ENCODE measurements at places on chromosomes 11 and 22.

DNA sequence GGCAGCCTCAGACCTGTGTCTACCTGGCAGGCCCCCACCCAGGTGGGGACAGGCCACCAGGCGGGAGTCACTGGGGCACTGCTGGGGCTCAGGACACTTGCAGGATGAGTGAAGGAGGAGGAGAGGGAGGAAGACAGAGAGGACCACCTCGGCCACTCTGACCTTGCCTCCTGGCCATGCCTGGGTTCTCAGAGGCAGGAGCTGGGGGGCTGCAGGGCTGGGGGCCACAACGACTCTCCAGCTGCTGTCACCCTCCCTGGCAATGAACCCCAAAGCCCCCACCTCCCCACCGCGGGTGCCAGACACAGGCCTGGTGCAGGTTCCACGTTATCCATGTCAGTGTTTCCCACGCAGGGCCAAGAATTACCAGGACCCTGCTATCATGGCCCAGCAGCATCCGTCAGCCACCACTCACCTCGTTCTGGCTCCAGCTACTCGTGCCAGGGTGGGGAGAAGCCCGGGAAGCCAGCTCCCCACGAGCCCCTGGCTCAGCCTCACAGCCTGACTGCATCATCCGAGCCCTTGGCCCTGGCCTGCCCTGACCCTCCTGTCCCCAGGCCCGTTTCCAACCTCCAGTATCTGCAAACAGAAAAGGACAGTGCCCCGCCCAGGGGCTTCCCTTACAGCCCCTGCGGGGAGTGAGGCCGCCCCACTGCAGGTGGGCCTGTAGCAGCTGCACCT lies 62.4 kb downstream of the BRD1 start:
- DNase-seq = no peak

DNA sequence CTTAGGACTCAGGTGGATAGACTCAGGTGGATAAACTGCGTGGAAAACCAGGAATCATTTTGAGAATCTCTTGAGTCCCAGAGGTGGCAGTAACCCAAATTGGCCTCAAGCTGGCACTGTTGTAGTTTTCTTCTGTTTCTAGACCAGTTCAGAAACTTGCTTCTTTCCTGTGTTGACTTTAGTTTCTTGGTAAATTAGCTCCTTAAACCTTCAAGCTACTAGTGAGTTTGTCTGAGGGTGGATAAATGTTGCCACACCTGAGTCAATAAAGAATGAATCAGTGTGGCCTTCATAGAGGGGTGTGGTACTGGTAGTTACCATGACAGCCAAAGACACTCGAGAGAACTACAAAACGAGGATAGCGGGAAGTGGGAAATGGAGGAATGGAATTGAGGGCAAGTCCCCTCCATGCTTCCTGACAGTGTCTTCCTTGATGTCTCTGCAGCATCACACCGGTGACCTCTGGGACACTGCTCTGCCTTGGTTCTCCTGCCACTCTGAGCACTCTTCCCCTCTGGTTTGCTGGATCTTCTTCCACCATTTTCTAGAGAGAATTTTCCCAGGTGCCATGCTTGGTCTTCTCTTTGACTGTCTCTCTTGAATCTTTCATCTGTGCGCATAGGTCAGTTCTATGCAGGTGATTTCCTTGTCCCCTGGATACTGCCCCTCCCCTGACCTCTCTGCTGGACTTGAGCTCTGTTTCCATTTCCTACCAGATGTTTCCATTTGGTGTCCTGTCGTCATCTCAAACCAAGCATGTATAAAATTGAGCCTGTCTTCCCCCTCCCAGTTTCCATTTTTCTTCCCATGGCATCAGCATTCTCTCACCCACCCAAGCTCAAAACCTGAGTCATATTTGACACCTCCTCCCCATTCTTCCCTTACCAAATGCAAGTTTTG lies 7.2 kb downstream of the POLD4 start:
- peak; percentile 37 for DNase-seq

GRCh38 chr22:22697377-22698117 lies 53.1 kb downstream of the GGTLC2 start:
- DNase-seq = no peak

DNA sequence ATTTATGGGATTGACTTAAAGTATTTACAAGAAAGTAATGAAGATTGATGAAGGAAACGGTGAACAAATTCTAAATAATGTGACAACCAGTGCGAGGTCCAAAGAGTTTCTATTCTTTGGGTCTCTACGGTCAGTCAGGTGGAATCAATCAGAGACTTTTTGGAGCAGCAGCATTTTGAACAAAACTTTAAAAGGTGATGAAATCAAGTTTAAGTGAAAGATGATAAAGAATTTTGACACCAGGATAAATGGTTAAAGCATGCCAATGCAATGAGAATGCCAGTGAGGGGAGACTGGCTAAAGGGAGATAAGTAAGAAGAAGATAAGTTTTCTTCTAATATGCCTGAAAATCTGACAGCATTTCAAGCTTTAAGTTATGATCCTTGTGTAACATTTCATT lies 67.9 kb downstream of the DCUN1D5 start:
- DNase-seq = no peak

DNA sequence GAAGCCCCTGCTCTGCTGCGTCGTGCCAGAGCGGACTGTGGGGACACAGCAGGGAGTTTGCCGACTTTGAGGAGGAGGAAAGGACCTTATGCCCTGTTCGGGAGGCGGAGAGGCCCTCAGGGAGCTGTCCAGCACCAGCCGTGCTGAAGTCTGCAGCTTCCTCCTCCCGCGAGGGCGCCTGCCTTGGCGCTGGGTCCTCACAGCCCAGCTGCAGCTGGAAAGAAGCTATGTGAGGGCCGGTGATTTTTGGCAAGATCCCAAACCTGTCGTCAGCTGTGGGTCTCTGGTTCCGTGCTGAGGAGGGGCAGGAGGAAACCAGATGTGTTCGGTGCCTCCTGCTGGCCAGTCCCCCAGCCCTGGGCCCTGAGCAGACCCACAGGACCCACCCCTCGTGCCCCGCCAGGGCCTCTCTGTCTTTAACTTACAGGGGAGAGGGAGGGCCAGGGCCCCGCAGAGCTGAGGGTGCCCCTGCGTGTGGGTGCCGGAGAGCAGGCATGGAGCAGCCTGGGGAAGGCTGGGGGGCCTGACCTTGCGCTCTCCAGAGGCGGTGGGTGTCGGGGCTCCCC lies 12.0 kb downstream of the BRSK2 start:
- peak; percentile 34 for DNase-seq

DNA sequence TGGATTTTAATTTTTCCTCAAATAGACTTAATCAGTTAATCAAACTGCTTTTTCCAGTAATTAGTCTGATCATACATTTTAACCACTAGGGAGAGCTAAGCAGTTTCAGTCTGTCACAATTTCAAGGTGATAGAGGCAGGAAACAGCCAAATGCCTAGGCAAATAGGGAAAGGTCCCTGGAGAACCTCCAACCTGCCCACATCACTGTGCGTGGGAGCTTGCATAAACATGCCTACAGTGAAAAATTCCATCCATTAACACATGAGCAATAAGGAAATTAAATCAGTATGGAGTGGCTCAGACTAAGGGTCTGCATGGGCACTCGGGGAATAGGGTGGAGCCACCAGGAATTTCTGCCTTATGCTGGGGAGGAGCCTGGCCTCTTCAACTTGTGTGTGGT lies 74.6 kb downstream of the AASDHPPT start:
- DNase-seq = no peak

- no peak for DNase-seq
Measured at GRCh38 chr22:40509401-40510134, 127.0 kb downstream of the MRTFA start.

DNA sequence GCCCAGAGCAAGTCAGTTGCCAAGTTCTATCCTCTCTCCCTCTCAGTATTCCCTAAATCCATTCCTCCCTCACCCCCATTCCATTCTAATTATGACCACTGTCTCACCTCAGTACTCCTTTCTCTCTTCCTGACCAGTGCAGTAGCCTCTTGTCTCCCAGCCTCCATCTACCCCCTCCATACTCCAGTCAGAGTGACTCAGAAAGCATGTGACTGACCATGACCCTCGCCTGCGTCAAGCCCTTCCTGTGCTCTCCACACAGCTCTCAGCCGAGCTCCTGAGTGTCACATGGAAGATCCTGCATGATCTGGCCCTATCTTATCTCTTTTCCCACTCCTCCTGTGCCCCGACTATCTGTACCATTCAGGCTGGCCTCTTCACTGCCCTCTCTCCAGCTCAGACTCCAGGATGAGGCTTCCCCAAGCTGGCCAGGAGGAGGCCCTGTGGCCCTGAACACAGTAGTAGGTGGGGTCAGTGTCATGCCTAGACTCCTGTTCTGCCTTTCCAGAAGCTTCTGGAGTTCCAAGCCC lies 42.6 kb downstream of the NEU3 start:
- DNase-seq = no peak

- no peak for DNase-seq
Measured at GRCh38 chr22:50551160-50551752, 5.6 kb downstream of the KLHDC7B start.

- no peak for DNase-seq
Measured at GRCh38 chr11:119734788-119735187, 5.8 kb upstream of the NECTIN1 start.

DNA sequence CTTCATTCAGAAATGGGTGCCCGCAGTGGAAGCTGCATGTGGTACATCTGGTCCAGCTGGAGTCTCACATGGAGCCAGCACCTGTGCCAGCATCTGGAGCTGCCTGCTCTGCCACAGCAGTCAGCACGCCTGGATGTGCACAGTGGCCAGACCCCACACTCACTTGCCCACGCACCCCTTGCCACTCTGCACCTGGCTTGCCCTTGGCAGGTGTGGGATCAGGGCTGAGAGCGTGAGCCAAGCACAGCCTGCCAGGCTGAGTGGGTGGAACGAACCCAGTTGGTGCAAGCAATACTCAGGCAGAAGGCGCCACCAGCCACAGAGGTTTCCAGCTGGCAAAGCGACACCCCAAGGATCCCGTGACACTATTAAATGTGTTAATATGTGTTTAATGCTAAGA lies 95.5 kb upstream of the AMOTL1 start:
- DNase-seq = no peak

DNA sequence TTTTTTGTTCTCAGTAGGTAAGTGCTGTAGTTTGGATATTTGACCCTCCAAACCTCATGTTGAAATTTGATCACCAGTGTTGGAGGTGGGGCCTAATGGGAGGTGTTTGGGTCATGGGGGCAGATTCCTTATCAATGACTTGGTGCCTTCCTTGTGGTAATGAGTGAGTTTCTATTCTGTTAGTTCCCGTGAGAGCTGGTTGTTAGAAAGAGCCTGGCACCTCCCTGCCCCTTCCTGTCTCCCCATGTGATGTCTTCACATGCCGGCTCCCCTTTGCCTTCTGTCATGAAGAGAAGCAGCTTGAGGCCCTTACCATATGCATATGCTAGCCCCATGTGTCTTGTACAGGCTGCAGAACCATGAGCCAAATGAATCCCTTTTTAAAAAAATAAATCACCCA lies 138.3 kb downstream of the TMEM135 start:
- no peak for DNase-seq

- no peak for DNase-seq
Measured at GRCh38 chr22:50361688-50362087, 18.6 kb downstream of the PPP6R2 start.

- no peak for DNase-seq
Measured at GRCh38 chr11:124278261-124278660, 22.1 kb downstream of the OR8G5 start.

DNA sequence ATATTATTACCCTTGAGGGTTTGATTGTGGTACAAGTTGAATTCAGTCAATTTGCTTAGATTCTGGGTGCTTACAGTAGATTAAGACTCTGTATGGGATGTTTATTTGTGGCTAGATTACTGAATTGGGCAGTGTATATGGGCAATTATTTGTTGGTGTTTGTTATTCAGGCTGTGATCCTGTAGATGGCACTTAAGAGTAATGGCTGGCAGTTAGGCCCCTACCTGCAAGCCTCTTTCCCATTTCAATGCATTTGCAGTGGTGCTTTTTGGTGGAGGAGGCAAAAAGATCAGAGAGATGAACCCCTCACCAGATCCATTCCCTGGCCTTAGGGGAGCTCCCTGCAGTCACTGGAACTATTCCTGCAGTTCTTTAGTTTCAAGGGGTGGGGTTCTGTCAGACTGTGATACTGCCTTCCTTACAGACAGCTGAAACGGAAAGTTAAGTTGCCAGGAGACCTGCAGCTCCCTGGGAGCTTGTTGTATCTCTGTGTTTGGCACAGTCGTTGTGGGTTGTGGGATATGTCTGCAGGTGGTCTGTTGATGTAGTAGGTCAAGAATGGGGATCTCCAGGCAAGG lies 199.5 kb downstream of the AASDHPPT start:
- no peak for DNase-seq

DNA sequence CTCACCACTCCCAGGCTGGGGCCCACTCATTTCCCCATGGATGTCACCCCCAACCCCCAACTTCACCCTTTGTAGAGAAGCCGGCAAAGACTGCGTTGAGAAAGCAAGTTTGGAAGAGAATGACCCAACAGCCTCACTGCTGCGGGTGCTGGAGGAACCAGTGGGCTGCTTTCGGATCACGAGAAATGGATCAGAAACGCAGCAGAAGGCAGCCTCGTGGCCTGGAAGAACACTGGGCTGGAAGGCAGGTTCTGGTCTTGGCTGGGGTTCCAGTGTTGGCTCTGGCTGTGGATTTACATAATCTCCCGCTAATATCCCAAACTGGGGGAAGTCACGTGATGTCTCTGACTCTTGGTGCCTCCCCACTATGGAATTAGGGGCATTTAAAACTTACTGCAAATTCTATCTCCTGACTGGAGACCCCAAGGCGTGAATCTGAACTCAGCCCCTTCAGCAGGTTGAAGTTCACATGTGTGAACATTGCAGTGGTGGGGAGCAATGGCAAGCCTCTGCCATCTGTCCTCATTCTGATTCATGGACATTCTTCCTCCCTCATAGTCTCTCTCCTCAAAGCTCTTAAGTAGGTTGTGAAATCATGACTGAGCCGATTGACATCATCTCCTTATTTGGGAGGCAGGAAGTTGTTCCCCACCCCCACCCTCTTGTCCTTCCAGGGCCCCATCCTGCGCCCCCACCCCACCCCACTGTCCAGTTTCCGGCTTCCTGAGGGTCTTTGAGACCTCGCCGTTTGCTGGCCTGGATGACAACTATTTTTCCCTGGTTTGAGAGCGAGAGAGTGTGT lies 37.0 kb upstream of the TIMP3 start:
- no peak for DNase-seq

GRCh38 chr22:45537734-45538181 lies 35.1 kb downstream of the FBLN1 start:
- DNase-seq = no peak

DNA sequence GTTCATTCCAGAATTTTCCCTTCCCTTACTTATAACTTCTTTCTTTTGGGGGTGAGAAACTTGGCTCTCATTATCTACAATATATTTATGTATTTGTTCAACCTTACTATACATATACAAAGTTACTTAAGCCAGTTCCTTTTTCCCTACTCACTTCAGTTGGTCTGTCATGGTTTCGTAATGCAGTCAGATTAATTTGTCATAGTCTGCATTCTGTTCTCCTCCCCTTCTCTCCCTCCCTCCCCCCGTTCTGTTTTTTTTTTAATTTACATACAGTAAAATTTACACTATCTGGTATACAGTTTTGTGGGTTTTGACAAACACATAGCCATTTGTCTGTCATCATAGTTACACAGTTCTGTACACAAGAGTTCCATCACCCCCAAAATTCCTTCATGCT lies 71.8 kb upstream of the ADORA2A start:
- no peak for DNase-seq
